ENCODE measurements at places on chromosomes 3 and 15.

DNA sequence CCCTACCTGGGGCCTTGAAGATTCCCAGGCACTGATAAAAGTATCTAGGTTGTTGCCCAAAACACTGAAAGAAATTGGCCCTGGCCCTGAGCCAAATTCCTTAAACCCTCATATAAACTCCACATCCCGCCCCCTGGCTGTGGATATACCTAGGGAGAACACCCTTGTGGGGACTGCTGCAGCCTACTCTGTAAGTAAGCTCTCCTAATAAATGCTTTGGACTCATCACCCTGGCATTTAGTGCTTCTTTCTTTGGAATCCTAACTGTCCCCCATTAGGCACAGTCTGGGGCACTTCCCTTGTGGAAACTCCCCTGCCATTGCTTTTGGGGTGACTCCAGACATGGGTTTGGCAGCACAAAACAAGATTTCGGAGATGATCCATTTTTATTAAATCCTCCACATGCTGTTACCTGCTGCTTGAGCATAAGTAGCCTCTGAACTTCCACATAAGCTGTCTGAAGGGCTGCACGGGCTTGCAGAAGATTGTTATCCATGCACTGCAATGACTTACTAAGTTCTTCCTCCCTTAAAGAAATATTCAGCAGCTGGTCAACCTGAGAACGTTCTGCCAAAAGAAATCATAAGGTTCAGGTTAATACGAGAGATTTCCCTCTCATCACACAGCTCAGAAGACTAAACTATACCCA lies 46.4 kb downstream of the ZNF106 start:
- H3K4me1 ChIP-seq, result no peaks in the 10 kb centered on the region
- DNase-seq, result no peak

- H3K4me1 ChIP-seq, result no peaks in the 10 kb centered on the region
- no peak for DNase-seq
- no peaks in the 10 kb centered on the region for H3K27me3 ChIP-seq
- no peak overlapping the region for H3K4me3 ChIP-seq
- H3K27ac ChIP-seq, result no peak overlapping the region
These were observed 151.5 kb downstream of the LIPC start for GRCh38 chr15:58583171-58583908.

DNA sequence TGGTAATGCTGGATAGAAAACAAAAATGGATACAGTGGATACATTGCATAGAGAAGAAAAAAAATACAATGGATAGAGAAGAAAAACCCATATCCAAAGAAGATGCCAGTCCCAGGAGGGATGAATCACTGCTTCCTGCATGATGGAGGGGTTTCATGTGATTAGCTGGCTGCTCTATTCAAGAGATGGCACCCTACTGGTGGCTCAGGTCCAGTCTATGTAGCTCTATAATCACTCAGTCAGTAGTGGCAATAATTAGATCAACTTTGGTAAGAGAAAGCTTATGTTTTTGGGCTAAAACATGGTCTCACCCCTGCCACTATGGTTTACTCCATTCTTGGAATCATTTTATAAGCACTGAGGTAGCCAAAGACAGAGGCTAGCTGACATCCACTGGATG lies 33.7 kb upstream of the NOX5 start:
- H3K4me3 ChIP-seq, result no peak overlapping the region
- no peaks in the 10 kb centered on the region for H3K4me1 ChIP-seq
- no peaks in the 10 kb centered on the region for H3K36me3 ChIP-seq

DNA sequence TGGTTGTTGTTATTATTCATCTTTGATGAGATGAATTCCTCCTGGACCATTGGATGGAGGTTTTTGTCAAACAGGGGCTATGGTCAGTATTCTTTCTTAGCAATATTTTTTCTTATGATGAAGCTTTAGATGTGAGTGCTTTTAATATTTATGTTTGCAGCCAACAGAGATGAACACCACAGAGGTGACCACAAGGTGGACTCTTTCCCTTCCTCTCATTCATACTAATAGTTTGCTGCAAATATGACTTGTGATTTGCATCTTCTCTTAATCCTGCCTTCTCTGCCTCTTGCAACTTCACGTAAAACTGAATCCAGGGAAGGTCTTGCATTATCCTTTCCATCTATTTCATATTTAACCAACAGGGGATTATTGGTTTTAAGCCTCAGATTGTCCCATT lies 473.1 kb upstream of the UBE2E2 start:
- no peaks in the 10 kb centered on the region for H3K4me1 ChIP-seq
- no peaks in the 10 kb centered on the region for H3K27me3 ChIP-seq
- H3K36me3 ChIP-seq, result no peaks in the 10 kb centered on the region
- no peak for DNase-seq
- H3K4me3 ChIP-seq, result no peak overlapping the region

DNA sequence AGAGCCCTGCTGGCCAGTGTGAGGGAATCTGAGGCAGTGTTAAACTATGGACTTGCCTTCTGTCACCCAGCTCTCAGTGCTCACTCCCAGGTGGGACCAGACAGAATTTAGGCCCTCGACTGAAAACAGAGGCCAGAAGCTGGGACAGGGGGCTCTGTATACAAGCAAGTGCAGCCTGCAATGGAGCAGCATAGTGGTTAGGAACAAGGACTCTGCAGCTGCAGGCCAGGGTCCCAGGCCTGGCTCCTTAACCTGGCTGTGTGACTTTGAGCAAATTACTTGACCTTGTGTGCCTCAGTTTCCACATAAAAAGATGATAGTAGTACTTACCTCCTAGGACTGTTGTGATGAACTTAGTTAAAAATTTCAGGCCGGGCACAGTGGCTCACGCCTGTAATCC lies 39.8 kb downstream of the CMTM7 start:
- no peak for DNase-seq
- no peak overlapping the region for H3K4me3 ChIP-seq
- peaks cover 8% of the 10 kb centered on the region for H3K36me3 ChIP-seq
- H3K27me3 ChIP-seq, result no peaks in the 10 kb centered on the region

DNA sequence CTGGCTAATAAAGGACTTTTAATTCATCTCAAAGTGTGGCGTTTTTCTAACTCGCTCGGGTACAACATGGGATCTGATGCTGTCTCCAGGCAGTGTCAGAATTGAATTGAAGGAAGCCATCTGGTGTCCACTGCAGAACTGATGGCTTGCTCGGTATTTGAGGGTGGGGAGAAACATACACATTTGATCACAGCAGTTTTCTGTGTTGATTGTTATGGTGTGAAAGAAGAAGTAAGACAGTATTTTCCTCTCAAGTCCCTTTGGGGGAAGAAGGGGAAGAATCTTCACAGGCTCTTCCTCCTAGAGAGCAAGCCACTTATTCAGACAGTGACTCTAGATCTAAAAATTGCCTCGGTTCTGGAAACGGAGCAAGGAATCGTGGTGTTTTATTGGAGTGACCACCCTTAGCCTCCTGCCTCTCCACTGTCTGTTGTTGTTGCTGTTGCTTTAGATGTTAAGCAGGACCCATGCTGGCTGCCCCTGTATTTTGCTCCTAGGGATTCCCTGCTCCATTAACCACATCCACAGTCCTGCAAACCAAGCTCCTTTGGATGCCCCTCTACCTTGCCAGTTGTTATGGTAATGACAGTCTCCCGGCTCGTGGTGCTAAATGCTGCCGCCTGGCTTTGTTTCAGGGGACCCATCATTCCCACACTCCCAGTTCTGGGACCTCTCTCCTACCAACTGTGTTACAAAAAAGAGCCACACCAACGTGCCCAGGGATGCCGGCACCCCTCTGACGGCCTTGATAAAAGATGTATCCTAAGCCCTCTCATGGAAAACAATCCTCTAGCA lies 15.3 kb upstream of the MCCC1 start:
- H3K4me3 ChIP-seq, result no peak overlapping the region
- H3K4me1 ChIP-seq, result no peaks in the 10 kb centered on the region
- H3K27me3 ChIP-seq, result peaks cover 19% of the 10 kb centered on the region
- no peaks in the 10 kb centered on the region for H3K36me3 ChIP-seq
- no peak overlapping the region for H3K27ac ChIP-seq

- no peaks in the 10 kb centered on the region for H3K4me1 ChIP-seq
- H3K27me3 ChIP-seq, result no peaks in the 10 kb centered on the region
- no peaks in the 10 kb centered on the region for H3K36me3 ChIP-seq
- no peak for DNase-seq
- H3K4me3 ChIP-seq, result no peak overlapping the region
- H3K27ac ChIP-seq, result no peak overlapping the region
These were observed 360.5 kb upstream of the NAALADL2 start for GRCh38 chr3:174498638-174499037.

DNA sequence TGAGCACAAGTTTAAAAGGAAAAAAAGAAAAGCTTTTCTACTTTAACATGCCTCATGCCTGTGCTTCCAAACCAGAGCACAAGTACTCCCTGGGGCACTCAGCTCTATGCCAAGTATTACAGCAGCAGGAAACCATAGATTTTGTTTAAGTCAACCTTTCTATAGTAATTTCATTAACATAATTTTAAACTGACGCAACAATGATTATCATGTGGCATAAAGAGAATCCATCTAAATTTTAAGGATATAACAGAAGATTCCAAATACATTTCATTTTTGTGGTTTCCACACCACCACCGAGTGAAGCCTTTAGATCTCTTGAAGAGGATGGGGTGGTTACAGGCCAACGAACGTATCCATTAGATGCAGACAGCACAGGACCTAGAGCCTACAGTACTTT lies 112.1 kb downstream of the TNIK start:
- H3K36me3 ChIP-seq, result no peaks in the 10 kb centered on the region
- H3K4me1 ChIP-seq, result peaks cover 16% of the 10 kb centered on the region
- H3K27me3 ChIP-seq, result no peaks in the 10 kb centered on the region
- no peak overlapping the region for H3K4me3 ChIP-seq
- H3K27ac ChIP-seq, result no peak overlapping the region
- no peak for DNase-seq

DNA sequence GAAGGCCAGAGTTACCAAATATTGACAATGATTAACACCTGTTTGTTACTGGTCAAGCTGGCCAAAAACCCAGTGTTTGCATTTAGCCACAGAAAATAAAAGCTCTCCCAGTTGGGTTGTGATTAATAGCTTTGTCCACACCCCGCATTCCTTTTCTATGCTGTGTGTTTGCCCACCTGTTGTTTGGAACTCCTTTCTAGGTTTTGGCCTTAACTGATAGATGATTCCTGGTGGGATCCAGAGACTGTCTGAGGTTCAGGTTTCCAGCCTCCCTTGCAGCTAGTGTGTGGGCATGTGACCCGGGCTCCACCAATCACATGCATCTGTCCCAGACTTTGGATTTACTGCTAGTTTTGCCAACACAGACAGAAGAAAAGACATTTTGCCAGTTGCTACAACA lies 83.8 kb downstream of the PTPRG start:
- H3K27me3 ChIP-seq, result no peaks in the 10 kb centered on the region
- peaks cover 6% of the 10 kb centered on the region for H3K4me1 ChIP-seq
- H3K27ac ChIP-seq, result no peak overlapping the region
- H3K4me3 ChIP-seq, result no peak overlapping the region
- DNase-seq, result no peak

- peaks cover 21% of the 10 kb centered on the region for H3K36me3 ChIP-seq
- DNase-seq, result no peak
- H3K27ac ChIP-seq, result no peak overlapping the region
- no peaks in the 10 kb centered on the region for H3K27me3 ChIP-seq
- no peak overlapping the region for H3K4me3 ChIP-seq
These were observed 9.2 kb downstream of the IGF2BP2 start for GRCh38 chr3:185815391-185816282.

DNA sequence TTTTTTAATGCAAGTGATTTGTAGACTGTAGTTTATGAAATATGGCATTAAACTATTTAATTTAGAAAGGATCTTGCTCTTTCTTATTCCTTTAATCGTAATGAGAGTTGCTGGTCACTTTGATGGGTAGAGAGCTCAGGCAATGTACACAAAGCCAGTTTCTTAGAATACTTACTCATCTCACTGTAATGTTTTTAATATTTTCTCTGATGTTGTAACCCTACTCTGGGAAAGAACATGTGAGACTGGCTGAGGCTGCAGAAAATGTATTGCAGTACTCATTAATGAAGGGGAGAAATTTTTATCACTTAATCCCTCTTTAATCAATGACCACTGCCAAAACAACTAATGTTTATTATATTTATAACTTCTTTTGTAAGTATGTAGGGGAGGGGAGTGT lies 479.4 kb upstream of the KCNMB2 start:
- H3K36me3 ChIP-seq, result no peaks in the 10 kb centered on the region
- peaks cover 2% of the 10 kb centered on the region for H3K4me1 ChIP-seq
- H3K27me3 ChIP-seq, result no peaks in the 10 kb centered on the region
- no peak overlapping the region for H3K4me3 ChIP-seq

DNA sequence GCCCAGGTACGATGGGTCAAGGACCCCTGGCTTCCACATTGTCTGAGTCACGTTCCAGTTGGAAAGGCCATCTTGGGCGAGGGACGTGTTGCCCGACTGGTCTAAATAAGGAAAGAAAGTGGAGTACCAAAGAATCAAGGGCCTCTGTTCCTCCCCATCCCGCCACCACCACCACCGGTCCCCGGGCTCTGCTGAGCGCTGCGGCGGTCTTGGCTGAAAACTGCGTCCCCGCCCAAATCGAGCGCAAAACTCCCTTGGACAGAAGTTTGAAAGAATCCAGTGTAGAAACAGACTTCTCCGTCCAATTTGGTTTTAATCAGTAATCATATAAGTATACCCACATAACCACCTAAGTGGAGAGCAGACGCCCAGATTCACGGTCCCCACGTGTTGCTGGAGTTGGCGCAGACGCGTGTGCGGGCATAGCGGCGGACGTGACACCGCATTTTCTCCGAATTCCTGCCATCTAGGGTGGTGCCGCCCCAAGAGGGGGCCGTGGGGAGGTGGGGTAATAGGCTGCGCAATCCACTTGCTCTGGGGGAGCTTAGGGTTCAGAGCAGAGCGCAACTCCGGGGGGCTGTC lies 243.8 kb upstream of the TOPAZ1 start:
- H3K27ac ChIP-seq, result no peak overlapping the region
- peaks cover 37% of the 10 kb centered on the region for H3K27me3 ChIP-seq
- no peak for DNase-seq

DNA sequence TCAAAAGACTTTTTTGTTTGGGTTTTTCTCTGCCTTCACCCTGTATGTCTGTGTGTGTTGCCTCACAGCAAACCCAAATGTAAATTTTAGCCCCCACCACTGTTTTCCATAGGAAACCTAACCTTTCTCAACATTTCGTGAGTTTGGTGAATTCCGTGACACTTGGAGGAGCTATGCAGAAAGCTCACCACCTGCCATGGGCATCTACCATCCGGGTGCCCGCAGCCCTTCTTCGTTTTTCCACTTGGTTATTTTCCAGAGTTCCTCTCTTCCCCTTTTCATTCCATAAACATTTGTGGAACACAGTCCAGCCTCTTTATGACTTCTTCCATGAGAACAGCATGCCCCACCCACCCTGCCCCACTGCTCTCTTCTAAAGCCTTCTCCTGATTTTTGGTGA lies 31.3 kb downstream of the TMEM158 start:
- DNase-seq, result no peak
- H3K27me3 ChIP-seq, result peaks cover 4% of the 10 kb centered on the region
- H3K36me3 ChIP-seq, result no peaks in the 10 kb centered on the region
- H3K27ac ChIP-seq, result no peak overlapping the region
- no peak overlapping the region for H3K4me3 ChIP-seq

GRCh38 chr3:188829576-188829975 lies 342.2 kb upstream of the TPRG1 start:
- H3K36me3 ChIP-seq, result no peaks in the 10 kb centered on the region
- DNase-seq, result no peak
- no peak overlapping the region for H3K4me3 ChIP-seq
- H3K27ac ChIP-seq, result no peak overlapping the region
- H3K4me1 ChIP-seq, result peaks cover 4% of the 10 kb centered on the region
